Frontal cortex (tissue), 4 donors: ENCODE measurements at places on chromosomes 11 and 22. TPM values are rescaled to one million over a fixed set of nuclear protein-coding genes. Genes with fewer than 3 reads are reported as not detected.

Gene OR8A1
- total RNA-seq = not detected

Gene MPEG1
- total RNA-seq = 2.0 TPM

Gene YDJC
- 7.7 TPM for total RNA-seq

Gene GLYATL1
- total RNA-seq = 0.82 TPM

Gene CAPRIN1
- 297 TPM for total RNA-seq
